CD4-positive, alpha-beta T cell treated with Interleukin-17A for 1 hour (primary cell): ENCODE measurements at places on chromosomes 7 and 10.

DNA sequence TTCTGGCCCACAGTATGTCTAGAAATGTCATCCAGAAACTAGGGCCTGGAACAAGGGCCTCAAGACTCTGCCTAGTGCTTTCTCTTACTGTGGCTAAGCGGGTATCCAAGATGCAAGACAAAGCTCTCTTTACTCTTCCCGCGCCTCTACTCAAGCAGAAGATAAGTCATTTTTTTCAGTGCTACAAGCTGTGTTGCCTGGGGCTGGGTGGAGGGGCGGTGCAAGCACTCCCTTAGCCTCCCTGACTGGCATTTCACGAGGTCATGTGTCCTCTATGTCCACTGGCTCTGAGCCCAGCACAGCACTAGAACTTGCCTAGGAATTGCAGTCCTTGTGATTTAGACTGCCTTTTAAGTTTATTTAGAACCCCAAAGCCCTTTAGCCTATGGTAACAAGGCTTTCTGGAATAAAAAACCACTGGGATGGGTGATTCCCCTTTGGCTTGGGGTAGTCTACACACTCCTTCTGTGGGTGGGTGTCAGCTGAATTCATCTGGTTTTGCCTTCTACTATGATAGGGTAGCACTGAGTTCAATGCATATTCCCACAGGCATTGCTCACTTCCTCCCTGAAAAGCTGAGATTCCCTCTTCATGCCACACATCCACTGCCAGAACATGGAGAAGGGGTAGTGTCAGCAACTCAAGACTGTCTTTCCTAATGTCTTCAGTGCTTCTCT lies 371.8 kb upstream of the KCND2 start:
- DNase-seq, result no peak

DNA sequence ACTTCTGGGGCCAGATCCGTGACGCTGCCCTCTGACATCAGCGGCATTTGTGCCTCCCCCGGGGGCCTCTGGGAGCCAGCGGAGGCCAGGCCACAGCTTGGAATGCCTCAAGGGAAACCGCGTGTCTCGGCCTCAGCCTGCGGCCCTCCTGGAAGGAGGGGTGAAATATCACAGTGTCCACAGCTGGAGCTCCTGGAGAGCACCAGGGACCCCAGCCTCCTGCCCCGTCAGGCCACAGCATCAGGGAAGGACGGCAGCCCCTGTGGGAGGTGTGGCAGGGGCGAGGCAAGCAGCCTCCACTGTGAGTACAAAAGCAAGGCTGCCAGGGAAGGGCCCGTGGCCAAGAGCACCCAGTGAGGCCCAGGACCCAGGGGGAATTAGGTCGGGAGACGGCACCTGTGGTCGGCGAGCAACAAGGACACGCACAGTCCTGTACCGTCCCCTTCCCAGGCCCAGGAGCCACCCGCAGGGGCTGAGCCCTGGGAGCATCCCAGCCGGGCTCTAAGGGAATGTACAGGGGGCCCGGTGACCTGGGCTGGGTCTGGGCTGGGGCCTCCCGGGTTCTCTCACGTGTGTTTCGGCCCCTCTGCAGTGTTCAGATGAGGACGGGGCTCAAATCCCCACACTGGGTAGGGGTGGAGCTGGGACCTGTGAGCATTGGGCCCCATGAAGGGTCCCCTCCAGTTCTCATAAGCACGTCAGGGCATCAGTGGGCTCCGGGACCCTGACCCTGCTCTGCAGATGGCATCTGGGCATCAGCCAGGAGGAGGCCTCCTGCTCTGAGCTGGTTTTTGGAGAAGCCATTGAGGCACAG lies 18.7 kb upstream of the KNDC1 start:
- no peak for DNase-seq

DNA sequence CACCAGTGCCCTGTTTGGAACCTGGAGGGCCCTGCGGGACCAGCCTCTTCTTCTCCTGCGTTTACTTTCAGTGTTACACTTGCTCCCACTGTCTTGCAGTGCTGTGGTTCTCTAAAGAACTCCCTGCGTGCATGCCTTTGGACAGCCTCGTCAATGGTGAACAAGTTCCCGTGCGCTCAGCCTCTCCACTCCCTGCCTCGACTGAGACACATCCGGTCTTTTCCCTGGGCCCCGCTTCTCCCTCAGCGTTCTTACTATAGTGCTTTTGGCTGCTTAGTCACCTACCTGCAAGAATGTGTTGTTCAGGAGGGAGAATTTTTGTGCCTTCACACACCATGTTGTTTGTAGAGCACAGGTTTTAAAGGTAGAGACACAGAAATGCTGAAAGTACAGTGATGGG lies 520.7 kb upstream of the MKI67 start:
- DNase-seq, result no peak

GRCh38 chr7:927031-927671 lies 27.3 kb downstream of the ADAP1 start:
- no peak for DNase-seq

GRCh38 chr7:16951483-16952080 lies 69.8 kb upstream of the AGR3 start:
- no peak for DNase-seq

DNA sequence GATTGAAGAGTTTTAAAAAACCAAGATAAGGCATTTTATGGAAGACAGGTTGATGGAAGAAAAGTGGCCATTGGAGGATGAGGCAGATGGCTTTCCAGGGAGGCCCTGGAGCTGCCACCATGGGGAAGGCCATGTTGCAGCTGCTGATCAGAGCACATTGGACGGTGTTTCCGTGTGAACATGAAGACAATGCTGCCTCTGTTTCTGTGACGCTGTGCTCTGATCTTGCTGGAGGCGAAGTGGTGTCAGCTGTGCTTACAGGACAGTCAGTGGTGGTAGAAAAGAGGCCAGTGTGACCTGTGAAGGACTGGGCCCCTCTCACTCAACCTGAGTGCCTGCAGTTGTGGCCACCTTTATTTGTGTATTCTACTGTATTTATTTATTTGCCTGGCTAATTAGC lies 132.9 kb downstream of the FAM204A start:
- DNase-seq, result no peak

- DNase-seq, result no peak
Observed at GRCh38 chr7:149884541-149884940, 10.8 kb downstream of the ATP6V0E2 start.

DNA sequence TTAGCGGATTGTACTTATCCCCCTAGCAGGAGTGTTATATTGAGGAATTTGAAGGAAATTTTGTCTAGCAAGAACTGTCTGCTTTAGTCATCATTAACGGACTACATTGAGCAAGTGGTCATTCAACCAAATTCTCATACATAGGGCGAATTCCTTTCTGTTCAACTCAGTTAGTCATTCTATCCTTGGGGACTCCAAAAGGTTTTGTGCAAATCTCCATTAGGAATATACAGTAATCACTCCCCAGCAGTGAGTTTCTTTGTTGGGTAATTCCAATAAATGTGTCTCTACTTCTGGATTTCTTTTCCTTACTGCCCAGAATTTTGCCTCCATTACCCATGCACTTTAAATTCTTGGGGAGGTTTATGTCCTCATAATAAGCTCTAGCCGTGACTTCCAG lies 51.1 kb downstream of the EPDR1 start:
- no peak for DNase-seq

- peak; percentile 55 for DNase-seq
Observed at GRCh38 chr7:149496642-149497391, 792 bp downstream of the ZNF746 start.

DNA sequence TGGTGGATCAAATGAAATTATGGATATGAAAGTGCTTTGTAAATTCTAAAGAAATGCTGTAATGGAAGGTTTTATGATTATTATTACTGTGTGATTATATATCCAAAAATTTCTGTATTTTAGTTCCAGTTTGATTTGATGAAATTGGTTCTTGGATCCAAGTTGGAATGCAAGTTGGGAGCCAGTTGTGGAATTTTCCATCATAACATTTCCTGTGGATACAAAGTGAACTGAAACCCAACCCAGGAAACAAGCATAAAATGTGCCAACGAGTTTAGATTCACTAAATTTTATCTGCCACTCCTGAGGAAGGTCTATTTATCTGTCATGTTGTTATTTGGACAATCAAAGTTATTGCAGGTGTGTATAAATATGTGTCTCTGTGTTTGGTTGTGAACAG lies 131.4 kb upstream of the MDFIC start:
- no peak for DNase-seq

DNA sequence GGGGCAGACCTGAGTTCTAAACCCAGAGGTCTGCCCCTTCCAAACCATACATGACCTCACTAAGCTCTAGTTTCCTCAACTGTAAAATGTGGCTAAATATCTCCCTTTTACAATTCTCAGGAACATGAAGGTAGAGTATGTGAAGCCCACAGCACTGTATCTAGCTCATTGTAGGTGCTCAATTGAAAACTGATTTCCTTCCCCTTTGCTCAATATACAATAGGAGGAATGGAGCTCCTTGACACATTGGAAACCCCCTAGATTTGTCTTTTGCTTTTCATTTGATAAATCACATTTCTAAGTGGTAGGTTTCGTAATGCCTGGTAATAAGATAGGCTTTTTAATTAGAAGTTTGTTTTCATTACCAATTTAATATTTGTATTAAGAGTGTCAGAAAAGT lies 153.3 kb downstream of the ARID5B start:
- DNase-seq, result peak; percentile 60

GRCh38 chr10:49395741-49396665 lies at the start of gene DRGX:
DRGX (minus strand) TSS chr10:49396089; CDS start chr10:49395440, 649 bp downstream.
- no peak for DNase-seq

GRCh38 chr7:43034535-43035002 lies 77.9 kb upstream of the HECW1 start:
- DNase-seq, result no peak

- no peak for DNase-seq
Observed at GRCh38 chr7:8594115-8594514, 160.7 kb downstream of the NXPH1 start.

GRCh38 chr10:16857419-16857818 lies 40.2 kb upstream of the RSU1 start:
- no peak for DNase-seq

DNA sequence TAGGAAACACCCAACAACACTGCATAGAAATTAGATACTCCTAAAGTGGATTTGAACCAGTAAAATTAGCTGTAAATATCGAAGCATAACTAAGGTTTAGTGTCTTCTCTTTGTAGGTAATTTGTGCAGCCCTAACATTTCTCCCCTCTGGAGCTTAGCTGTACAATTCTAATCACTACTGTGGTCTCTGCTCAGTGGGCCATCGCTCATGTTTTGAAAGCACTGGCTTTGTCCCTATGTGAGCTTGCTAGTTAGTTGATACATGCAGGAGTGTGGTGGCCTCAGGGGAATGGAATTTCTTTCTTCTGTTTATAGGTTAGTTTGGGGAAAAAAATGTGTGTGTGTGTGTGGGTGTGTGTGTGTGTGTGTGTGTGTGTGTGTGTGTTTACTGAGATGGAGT lies 373.1 kb downstream of the DPP6 start:
- no peak for DNase-seq

GRCh38 chr7:122092964-122093797 lies 50.9 kb downstream of the AASS start:
- peak; percentile 52 for DNase-seq

GRCh38 chr10:11246752-11247467 lies 229.2 kb downstream of the CELF2 start:
- no peak for DNase-seq

- no peak for DNase-seq
Observed at GRCh38 chr7:7177044-7177517, 5.3 kb upstream of the C1GALT1 start.

GRCh38 chr7:3063016-3063753 lies 19.5 kb upstream of the CARD11 start:
- DNase-seq, result peak; percentile 72

DNA sequence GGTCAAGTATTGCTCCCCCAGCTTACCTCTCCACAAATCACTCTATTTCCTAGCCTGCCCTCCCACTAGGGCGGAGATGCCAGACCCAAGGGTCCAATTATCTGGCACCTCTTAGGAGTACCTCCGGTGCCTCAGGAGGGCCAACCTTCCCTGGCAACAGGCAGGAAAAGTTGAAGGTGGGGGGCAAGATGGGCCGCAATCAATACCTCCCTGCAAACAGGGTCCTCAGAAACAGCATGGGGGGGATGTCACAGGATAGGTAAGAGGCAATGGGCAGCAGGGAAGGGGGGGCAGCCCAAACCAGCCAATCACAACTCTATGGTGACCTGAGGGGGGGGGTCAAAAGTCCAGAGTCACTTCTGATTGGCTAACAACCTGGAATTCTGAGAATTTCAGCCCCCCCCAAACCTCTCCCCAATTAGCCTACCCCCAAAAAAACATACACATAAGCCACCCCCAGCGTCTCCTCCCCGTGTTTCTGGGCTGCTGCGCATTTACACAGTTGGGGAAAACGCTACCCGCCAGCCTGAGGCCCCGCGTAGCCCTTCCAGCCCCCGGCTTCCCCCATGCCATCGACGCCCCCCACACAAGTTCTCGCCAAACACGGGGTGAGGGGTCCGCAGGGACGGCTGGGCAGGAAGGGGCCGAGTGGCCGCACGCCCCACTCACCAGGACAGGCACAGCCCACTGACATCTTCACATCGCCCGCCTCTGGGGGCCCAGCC lies 589 bp downstream of the LDB1 start:
- DNase-seq, result peak; percentile 76

- no peak for DNase-seq
Observed at GRCh38 chr10:93652857-93653256, 40.5 kb downstream of the PDE6C start.

DNA sequence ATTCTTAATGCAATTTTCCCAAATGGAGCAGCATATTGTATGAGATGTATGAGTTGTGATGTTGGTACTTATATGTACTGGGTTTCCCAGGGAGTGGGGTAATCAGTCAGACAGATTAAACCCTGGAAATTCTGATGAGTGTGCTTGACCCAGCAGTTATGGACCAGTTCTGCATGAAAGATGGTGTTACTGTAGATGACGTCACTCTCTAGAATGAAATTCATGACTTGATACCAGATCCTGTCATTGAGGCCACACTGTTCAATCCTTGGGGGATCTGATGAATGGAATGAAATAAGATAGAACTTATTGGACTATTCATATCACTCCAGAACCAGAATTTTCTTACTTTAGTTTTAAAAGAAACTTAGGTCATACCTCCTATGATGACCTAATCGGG lies 534.3 kb downstream of the PLXDC2 start:
- DNase-seq, result no peak

- no peak for DNase-seq
Observed at GRCh38 chr7:55072251-55072650, 53.4 kb downstream of the EGFR start.

DNA sequence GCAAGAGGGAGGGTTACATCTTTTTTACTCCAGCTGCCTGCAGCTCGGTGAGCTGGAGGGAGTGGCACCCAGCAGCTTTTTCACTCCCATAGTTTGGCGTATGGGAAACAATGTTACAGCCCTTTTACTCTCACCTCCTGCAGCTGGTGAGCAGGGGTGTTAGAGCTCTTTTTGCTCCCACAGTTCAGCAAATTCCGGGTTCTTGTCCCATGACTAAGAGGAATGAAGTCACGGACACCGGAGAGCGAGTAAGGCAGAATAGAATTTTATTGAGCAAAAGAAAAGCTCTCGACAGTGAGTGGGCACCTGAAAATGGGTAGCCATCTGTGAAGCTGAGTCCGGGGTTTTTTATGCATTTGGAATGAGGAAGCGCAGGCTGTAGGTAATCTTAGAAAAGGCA lies 446.6 kb downstream of the GFRA1 start:
- no peak for DNase-seq
